Cortex of kidney (tissue), 1 donor: ENCODE measurements at places on chromosomes 5 and 9.

GRCh38 chr5:9765419-9766140 is 135.4 kb upstream of the TAS2R1 start:
- no peak for DNase-seq

DNA sequence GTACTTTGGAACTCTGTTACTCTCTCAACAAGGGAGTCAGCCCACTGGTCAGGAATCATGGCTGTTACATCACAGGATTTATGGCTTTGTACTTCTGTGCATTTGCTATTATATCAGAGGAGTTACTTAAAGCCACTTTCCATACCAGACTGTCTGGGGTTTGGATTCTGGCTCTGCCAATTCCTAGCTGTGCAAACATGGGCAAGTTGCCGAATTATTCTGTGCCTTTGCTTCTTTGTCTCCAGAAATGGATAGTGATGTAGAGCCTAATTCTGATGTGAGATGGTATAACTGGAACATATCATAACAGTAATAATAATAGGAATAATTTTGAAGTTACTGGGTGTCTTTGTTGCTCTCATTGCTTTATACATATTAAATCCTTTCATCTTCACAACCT is 1047.3 kb upstream of the SEMA6A start:
- DNase-seq, result no peak

- no peak for DNase-seq
Measured at GRCh38 chr5:113574417-113574816, 60.9 kb downstream of the YTHDC2 start.

DNA sequence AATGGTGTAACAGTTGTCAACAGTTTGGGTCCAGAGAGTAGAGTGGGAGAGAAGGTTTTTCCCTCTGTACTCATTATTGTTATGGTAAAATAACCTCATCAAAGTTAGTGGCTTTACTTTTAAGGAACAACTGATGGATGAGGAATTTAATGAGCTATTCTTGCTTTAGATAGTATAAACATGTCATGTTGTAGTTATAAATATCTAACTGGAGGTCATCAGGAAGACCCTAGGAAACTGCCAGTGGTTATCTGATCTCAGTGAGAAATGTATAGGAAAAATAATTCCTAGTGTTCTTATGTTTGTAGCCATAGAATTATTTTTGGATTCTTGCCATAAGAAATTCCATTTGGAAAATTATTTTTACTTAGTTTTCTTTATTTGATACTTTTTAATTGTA is 4.1 kb downstream of the ERCC6L2 start:
- no peak for DNase-seq

- DNase-seq, result no peak
Measured at GRCh38 chr5:136066661-136067271, 38.0 kb downstream of the TGFBI start.

DNA sequence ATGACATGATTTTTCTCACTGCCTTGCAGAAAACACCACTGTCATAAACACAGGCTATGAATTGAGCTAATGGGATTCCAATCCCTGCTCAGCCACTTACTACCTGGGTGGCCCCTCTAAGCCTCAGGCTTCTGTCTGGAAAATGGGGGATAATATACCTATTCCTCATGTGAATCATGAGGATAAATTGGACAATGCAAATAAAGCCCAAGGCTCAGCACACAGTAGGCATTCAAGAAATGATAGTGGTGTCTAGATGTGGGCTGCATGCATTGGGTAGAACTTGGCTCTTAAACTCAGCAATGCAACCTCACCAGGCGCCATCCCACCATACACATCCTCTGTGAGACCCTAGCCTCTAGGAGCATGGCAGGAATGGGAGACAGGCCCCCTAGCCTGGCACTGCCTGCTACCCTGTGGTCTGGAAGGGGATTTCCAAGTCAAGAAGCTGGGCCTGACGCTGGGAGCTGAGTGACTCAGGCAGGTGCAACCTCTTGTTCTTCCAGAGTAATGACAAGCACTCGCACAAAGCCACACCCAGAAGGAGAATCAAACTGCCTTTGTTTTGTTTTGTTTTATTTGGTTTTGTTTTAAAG is 2.3 kb upstream of the TNIP1 start:
- DNase-seq, result no peak

DNA sequence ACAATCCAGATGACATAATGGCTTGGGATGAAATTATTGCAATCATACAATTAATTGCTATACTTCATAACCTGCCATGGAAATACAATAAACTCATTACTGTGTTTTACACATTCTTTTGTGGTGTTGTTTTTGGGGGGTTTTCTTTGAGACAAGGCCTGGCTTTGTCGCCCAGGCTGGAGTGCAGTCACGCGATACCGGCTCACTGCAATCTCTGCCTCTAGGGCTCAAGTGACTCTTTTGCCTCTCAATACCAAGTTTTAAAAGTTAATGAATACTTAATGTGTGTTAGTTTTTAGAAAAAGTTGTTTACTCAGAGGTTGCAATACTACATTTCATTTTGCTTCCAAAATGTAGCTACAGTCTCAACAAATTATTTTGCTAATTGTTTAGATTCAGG is 598.4 kb downstream of the CHSY3 start:
- no peak for DNase-seq

GRCh38 chr9:120477534-120478001 is 102.4 kb downstream of the CDK5RAP2 start:
- DNase-seq, result no peak

- no peak for DNase-seq
Measured at GRCh38 chr5:169097374-169098326, 203.3 kb downstream of the SLIT3 start.

- no peak for DNase-seq
Measured at GRCh38 chr5:169546346-169546745, 37.2 kb upstream of the SPDL1 start.

DNA sequence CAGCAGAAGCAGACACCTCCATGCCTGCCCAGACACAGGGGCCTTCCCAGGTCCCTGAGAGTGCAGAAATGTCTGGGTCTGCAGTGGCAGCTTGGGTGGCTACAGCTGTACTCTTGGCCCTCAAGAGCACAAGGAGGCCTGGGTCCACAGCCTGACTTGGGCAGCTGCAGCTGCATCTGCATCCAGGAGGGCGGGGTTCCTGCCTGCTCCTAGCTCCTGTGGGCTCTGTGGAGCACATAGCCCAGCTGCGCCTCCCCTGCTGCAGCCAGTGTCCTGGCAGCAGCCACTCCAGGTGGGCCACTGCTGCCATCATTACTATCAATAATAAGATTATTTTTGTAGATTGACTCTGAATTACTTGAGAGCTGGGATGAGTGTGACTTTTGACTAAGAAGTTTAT is 162.0 kb upstream of the PTCH1 start:
- DNase-seq, result no peak

GRCh38 chr9:128057724-128058409 is 9.3 kb downstream of the NAIF1 start:
- no peak for DNase-seq

GRCh38 chr9:124022201-124023121 is 10.9 kb downstream of the LHX2 start:
- DNase-seq, result no peak

- no peak for DNase-seq
Measured at GRCh38 chr9:34513567-34514214, 9.1 kb downstream of the ENHO start.

DNA sequence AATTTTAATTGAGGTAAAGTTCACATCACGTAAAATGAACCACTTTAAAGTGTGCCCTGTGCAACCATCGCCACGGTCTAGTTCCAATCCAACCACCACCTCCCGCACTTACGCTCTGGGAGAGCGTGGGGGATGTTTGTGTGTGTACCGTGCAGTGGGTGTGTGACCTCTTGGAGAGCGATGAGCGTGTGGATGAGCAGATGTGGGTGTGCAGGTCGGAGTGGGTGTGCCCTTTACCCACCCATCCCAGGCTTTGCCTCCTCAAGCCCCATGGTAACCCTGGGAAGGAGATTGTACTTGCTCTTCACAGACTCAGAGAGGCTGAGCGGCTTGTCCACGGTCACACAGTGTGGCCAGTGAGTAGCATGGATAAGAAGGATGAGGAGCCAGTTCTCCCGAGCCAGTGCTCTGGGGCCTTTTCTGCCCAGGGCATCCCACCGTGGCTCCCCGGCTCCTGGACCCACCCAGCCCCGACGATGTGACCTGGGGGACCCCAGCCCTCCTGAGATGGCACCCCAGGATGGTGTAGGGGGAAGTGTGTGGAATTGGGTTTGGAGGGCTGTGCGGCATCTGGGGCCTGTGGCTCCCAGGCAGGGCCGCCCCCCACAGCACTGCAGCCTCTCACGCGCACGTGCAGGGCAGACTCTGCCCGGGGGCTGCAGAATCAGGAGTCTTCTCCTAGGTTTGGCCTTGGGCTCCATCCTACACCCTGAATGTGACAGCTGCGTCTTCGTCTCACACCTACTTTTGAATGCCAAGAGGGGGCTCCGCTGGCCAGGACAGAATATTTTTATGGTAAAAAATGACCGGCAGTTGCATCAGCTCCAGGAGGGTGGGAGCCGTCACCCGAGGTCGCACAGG is 13.6 kb downstream of the LHX3 start:
- DNase-seq, result no peak

DNA sequence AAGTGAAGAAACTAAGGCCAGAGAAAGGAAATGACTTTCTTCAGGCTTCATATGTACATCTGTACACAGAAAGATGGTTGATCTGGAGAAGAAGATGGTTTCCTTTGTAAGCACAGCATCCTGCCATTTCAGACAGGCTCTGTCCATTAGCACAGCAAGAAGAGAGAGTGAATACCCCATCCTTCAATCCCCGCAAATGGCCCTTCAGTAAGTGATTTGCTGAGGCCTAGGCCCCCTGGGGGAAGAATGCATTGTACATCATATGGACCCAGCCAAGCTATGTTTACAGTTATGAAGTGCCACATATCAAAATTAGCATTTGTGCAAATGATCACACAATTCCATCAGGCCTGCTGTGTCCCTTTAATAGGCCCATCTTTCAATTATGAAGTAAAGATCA is 657.4 kb downstream of the BRINP1 start:
- no peak for DNase-seq

DNA sequence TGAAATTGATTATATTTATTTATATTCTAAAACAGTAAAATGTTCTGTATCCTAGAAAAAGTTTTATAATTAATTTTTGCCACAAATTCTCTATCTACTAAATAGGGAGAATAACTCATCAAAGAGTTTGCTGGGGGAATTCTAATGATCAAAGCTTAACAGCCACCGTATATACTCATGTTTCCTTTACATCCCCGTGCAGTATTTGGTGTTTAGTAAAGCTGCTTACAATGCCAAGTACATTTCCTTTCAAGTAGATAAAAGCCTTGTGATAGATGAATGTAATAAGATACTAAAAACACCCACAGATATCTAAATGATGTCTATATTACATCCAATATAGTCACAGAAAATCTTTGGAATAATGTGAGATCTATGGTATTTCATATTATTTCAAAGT is 312.2 kb downstream of the HCN1 start:
- no peak for DNase-seq

GRCh38 chr5:12204761-12205160 is 300.5 kb upstream of the CTNND2 start:
- DNase-seq, result no peak

GRCh38 chr5:31415009-31415923 is 116.6 kb downstream of the DROSHA start:
- no peak for DNase-seq

GRCh38 chr5:158466191-158466590 is 607.2 kb upstream of the CLINT1 start:
- DNase-seq, result no peak

GRCh38 chr9:92706218-92706940 is 36.4 kb upstream of the IPPK start:
- DNase-seq, result no peak

DNA sequence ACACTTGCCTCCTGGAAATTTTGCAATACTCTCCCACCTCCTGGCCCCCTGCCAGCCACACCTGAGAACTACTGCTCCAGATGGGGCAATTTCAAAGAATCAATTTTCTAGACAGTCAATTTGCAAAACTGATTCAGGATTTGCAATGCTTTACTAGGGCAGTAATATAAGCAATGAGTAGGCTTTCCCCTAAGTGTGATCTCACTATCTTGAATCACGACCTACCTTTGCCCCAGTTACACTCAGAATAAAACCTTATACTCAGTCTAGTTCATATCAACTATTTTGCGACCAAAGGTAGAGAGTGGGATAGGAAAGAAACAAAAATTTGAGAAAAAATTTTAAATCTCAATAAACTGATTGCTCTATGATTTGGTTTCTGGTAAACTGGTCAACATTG is 54.4 kb downstream of the DROSHA start:
- DNase-seq, result no peak

- no peak for DNase-seq
Measured at GRCh38 chr9:100426530-100427365, at the start of gene MSANTD3. MSANTD3 (plus strand) TSS chr9:100427143; CDS start chr9:100441939, 14,796 bp downstream.

DNA sequence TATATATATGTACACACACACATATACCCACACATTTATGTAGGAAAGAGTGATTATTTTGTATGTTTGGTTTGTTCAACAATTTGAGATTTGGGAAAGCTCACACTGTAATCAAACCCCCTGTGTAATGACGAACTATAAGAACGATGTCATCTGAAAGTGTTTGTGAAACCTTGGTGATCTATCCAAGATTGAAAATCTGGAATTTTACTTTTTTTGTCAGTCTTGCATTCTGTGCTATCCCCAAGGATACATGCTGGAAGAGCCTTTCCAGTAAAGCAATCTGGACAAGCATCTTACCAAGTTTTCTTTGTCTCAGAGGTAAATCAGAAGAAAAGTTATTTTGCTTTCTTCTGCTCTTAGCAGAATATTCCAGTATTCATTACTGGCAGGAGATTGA is 23.3 kb downstream of the SGCD start:
- DNase-seq, result no peak

- DNase-seq, result no peak
Measured at GRCh38 chr5:76404223-76405211, 1.4 kb downstream of the IQGAP2 start.

DNA sequence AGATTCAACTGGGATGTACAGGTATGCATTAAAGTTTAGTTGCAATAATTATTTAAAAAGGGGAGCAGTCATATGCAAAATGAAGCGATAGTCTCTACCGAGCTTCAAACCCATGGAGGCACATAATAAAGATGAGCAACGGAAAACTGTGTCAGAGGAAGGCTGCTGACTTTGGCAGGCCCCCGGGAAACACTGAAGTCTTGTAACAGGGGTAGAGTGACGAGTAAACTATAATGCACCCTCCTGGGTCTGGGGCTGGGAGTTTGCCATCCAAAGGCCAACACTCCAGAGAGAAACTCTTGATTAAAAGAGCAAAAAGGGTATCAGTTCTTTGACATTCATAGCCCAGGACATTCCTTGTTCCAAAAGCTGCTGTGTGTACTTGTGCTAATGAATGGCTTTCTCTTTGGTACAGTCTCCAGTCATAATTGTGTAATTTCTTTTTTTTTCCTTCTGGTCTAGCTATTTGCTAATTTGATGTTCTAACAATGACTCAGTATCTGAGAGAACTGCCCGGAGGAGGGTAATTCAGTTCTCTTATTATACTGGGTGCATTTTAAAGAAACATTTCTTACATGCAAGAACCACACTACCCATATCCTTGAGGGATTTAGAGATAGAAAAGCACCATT is 59.2 kb downstream of the TNC start:
- no peak for DNase-seq
